Activated CD8-positive, alpha-beta memory T cell treated with anti-CD3 and anti-CD28 coated beads, Interleukin-2, amount 10 ng/mL, durations not matched to agents 7 days and 5 days (primary cell): ENCODE measurements at places on chromosomes 5 and 9. TPM values are rescaled to one million over a fixed set of nuclear protein-coding genes. Genes with fewer than 3 reads are reported as not detected.

ADRB2 gene
- 1.7 TPM for total RNA-seq

PRXL2C gene
- total RNA-seq: 7.0 TPM

GFI1B gene
- total RNA-seq: not detected

SNX2 gene
- 29.5 TPM for total RNA-seq
